Retina (tissue), 1 donor: ENCODE measurements at places on chromosomes 7 and 10.
A peak's percentile ranks its signal among the peaks of the same experiment; 100 is the strongest.

GRCh38 chr7:81604808-81605174 is 165.1 kb downstream of the HGF start:
- DNase-seq = no peak

- DNase-seq = no peak
These were observed 770.5 kb downstream of the LRMDA start for GRCh38 chr10:76201962-76202361.

GRCh38 chr7:37332243-37333016 is 116.2 kb downstream of the ELMO1 start:
- DNase-seq = no peak

DNA sequence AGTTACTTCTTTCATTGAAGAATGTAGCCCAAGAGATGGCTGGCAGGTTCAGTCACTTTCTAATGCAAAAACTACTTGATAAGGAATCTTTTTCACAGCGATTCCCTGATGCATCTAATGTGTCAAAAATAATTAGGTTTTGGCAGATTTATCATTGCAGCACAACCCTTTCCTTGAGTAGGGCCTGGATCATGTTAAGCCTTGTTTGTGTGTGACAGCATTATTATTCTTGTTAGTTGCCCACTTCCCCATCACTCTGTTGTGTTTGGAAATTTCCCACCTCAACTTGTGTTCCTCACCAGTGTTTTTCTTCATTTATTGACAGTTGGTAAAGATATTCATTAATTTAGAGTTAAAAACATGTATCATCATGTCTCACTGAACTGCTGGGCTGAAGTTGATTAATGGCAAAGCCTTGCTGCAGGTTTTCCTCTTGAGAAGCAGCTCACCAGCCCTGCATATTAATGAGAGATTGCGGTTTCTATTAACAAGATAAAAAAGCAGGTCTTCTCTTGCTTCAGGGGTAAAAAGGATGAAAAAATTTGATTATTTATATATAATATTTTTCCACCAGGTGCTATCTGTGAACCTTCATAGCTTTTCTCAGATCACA is 233.3 kb upstream of the MDFIC start:
- DNase-seq = no peak

DNA sequence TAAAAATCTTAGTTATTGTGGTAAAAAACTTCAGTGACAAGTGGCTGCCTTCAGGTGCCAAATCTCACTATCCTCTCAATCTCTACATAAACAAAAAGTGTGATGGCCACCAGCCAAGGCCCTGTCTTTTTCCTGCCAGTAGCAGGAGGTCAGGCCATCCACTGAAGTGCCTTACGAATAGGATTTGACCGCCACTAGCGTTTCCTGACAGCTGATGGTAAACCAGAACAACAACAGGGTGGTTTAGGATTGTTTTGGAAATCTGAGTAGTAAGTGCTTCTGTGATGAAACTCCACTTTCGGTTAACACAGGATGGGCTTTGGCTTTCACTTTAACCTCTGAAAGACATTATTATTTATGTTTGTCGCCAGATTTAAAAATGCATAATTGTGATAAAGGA is 55.7 kb upstream of the OGDHL start:
- no peak for DNase-seq

DNA sequence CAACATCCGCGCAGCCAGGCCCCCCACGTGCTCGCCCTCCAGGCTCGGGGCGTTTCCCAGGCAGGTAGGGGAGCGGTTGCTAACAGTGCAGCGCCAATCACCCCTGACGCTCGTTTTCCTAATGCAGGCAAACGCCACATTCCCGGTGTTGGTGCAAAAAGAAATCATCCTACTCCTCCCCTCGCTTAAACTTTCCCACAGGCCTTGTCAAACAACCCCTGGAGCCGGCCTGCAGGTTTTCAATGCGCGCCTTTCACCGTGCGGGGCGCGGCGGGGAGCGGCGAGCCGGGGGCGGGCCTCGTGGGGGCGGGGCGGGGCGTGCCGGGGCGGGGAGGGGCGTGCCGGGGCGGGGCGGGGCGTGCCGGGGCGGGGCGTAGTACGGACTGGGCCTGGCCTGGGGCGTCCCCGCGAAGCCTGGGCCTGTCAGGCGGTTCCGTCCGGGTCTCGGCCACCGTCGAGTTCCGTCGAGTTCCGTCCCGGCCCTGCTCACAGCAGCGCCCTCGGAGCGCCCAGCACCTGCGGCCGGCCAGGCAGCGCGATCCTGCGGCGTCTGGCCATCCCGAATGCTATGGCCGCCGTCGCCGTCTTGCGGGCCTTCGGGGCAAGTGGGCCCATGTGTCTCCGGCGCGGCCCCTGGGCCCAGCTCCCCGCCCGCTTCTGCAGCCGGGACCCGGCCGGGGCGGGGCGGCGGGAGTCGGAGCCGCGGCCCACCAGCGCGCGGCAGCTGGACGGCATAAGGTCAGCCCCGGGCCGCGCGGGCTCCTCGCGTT is at the start of gene ECHDC3:
Gene ECHDC3, plus strand, starts transcription at position 374 of the 770 bp plus-strand sequence. Its CDS starts 195 bp downstream, at position 569.
- DNase-seq = peak; percentile 71

DNA sequence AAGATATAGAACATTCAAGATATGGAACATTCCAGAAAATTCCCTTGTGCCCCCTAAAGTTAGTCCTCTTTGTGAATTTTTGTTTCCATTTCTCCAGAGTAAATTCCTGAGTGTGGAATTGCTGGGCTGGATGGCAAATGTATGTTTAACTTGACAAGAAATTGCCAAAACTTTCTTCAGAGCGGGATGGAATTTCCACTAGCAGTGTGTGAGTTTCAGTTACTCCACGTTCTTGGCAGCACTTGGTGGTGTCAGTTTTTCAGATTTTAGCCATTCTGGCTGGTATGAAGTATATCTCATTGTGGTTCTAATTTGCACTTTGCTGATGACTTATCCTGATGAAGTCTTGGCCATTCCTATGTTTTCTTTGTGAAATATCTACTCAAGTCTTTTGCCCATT is 71.2 kb downstream of the MGMT start:
- no peak for DNase-seq

DNA sequence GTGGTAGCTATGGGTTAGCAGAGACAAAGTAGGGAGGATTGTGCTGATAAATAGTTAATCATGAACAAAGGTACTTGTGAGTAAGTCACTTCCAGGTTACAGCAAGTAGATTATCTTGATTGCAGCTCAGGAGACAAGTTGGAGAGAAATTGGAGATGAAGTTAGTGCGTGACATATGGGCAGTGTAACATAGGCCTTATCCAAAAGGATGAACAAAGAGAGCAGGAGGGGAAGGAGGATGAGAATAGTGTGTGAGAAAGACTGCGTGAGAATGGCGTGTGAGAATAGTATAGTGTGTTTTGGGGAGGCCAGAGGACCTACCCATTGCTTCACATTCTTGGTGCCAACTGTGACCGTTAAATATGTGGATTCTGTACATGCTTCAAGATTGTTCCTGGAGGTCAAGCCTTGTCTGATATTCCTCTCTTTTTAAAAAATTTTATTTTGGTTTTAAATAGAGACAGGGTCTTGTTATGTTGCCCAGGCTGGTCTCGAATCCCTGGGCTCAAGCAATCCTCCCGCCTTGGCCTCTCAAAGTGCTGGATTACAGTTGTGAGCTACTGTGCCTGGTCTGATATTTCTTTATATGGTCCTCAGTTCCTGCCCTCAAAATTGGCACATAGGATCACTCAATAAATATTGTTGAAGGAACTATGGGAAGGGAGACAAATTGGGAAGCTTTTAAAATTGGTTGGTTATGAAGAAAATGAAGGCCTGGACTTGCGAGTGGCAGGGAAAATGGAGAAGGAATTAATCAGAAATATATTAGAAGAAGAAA is 3.2 kb downstream of the VCL start:
- DNase-seq = no peak

GRCh38 chr10:3702569-3702968 is 82.4 kb downstream of the KLF6 start:
- no peak for DNase-seq
